ENCODE measurements at places on chromosomes 5 and 9.

DNA sequence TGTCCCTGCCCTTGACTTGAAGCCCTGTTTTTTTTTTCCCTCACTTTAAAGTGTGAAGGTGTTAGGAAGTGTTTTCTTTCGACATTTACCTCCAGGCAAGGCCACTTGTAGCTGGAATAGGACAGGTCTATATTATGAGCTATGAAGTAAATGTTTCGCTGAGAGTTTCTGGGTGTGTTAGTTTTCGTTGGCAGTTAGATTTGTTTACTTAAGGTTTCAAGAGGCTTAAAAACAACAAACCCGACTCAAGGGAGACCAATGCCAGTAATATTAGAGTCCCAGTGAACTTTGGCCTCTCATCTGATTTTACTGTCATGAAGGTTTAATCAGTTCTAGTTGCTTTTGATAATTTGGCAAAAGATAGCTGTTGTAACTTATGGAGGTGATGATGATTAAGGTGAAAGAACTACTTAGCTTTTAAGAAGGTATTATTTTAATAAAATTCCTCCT, 25.2 kb downstream of the OCLN start:
- DNase-seq = no peak

GRCh38 chr9:27304521-27304920, 7.6 kb upstream of the EQTN start:
- DNase-seq = no peak

GRCh38 chr5:31983851-31984250, 190.3 kb downstream of the GOLPH3 start:
- peak; percentile 11 for DNase-seq

DNA sequence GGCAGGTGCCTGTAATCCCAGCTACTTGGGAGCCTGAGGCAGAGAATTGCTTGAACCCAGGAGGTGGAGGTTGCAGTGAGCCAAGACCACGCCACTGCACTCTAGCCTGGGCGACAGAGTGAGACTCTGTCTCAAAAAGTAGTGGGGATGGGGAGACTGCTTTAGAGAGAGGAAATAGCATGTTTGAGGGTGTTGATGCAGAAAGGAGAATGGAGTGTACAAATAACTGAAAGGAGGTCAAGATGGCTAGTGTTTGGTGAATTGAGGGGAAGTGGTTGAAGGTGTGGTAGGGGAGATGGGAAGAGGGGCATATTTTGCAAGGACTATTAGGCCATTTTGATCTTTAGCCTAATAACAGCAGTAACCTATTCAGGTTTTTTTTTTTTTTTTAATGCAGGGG, 18.2 kb downstream of the TENT2 start:
- no peak for DNase-seq

DNA sequence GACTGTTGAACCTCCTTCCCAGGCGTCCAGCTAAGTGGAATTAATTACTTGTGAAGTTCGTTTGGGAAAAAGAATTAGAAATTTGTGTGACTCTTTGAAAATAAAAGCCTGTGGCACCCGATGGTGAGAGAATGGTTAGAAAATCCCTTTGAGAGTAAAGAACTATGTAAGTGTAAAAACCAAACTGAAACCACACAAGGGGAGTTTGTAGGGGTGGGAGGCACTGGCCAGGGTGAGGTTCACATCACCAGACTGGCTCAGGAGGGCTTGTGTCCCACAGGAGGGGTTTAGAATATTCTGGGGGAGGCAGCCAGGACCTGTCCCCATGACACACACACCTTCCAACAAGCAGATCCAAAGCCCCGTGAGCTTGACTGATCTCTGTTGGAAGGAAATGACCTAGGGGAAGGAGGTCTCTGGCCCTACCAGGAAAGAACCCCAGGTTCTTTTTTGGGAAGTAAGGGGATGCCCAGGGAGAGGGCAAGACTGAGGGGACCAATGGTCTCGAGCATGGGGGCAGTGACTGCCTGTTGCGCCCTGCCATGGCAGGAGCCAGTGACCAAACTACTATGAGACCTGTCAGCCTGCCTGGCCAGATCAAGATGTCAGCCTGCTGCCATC, 4.3 kb downstream of the SPATA24 start:
- no peak for DNase-seq

DNA sequence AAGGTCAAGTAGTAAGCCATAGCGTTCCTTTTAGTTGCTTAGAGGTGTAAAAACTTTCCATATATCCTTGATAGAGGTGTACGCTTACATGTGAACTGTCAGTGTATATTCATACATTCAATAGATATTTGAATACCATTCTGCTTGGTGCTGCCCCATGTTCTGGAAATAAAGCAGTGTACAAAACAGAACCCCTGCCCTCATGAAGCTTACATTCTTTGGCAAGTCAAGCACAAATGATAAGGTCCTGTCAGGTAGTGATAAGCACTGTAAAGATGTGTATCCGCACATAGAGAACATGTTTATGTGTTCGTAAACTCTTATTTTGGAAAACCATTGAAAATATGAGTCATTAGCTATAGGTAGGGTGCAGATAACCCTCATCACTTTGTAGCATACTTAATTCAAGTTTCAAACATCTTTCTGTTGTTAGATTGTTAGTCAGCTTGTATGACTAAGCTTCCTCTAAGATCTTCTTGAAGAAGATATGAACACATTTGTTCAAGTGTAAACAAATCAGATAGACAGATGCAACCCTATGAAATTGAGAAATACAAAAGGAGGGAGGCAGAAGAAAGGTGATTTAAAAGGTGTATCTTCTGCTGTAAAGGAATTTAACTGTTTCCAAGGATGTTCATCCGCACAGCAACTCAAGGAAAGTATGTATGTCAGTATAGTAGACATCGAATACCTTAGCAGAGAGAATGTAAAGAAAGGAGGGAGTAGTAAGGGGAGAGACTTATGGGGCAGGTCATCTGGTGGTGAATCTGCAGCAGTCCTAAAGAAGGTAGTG, 1.6 kb downstream of the GTF3C4 start:
- no peak for DNase-seq

GRCh38 chr5:54347221-54347865, 37.0 kb upstream of the ARL15 start:
- no peak for DNase-seq

DNA sequence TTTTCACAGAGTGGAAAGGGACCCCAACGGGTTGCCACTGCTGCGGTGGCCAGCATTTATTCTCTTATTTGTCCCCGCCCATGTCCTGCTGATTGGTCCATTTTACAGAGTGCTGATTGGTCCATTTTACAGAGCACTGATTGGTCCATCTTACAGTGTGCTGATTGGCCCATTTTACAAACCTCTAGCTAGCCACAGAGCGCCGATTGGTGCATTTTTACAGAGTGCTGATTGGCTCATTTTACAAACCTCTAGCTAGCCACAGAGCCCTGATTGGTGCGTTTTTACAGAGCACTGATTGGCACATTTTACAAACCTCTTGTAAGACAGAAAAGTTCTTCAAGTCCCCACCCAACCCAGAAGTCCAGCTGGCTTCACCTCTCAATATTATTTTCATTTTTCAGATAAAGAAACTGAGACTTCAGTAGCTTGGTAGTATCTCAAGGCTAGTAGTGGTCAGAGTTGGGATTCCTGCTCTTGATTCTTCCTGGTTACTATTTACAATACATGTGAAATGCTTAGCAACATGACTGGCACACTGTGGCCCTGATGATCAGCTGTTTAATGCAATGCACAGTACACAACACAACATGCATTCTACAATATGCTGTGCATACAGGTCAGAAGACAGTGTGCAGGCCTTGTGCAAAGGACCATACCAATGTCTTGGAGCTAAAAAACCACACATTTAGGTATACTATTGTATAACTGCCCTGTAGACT, 63.6 kb upstream of the BOD1 start:
- DNase-seq = no peak

DNA sequence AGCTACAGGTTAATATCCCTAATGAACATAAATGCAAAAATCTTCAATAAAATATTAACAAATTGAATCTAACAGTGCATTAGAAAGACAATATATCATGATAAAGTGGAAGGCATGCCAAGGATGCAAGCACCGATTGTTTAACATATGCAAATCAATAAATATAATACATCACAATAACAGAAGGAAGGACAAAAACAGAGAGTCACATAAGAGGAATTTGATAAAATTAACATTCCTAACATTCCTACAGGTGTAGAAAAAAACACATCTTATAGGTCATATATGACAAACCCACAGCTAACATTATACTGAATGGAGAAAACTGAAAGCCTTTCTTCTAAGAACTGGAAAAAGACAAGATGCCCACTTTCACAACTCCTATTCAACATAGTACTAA, 297.0 kb downstream of the CDH18 start:
- no peak for DNase-seq

- DNase-seq = no peak
These were observed 44.2 kb upstream of the BOD1 start for GRCh38 chr5:173660481-173661280.

GRCh38 chr9:70553707-70554673, 139.5 kb upstream of the KLF9 start:
- no peak for DNase-seq

DNA sequence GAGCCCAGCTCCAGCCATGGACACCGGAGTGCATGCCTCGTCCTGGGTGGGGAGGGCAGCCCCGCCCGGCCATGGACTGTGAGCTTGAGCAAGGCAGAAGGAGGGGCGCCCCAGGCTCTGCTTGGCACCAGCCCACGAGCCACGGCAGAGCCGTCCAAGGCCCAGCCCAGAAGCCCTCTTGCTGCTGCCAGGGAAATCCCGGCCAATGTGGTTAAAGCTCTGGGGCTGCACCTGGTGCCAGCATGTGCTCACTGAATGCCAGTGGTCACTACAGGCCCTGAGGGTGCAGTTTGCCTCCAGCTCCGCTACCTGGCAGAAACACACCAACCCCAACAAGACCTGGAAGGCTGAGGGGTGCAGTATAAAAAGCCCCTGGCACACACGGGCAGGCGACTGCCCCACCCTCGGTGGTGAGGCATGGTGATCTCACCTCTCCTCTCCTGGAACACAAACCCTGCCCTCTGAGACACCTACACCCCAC, 11.8 kb downstream of the BRD3 start:
- peak; percentile 69 for DNase-seq

DNA sequence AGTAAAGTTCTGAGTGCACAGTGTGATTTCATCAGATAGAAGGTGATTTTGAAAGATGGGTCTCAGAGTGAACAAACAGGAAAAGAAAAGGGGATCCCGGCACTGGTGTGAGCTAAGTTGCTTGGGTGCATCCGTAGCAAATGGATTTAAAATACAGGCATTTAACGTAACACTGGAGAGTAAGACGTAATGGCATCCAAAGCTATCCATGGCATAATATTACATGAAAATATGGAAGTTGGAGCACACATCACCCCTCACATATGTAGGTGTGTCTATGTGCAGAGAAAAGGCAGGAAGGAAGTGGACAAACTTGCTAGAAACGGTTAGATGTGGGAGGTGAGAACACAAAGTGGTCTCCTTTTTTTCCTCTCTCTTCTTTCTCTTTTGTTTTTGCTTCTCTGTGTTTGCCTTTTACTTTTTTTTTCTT, 38.2 kb upstream of the SEMA4D start:
- DNase-seq = no peak

DNA sequence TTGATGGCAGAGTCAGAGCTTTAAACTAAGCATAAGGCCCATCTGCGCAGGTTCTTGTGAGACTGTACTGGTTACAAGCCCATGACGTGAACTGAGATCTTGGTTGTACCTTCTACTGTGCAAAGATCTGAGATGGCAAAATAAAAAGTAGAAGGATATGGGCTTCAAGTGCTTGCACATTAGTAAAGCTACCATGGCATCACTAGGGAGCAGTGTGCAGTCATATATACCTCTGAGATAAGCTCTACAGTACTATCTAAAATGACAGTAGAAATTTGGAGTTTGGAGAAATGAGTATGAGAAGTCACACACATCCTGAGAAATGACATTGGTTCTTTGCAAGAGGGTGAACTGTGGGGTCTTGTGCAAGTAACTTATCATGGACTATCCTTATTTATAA, 408.2 kb upstream of the PRR16 start:
- peak; percentile 44 for DNase-seq

DNA sequence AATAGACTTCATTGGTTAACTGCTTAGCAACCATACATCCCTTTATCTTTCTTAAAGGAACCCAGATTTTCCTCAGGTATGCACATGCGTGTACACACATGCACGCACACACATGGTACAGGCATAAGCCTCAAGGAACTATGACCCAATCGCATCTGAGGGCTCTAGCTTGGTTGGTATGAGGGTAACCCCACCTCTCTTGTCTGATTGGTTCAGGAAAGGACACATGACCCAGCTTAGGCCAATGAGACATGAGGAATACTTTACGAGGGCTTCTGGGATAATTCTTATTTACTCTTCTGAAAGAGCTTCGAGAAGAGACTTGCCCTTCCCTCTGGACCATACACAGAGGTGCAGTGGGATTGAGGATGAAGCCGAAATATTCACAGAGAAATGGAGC, 141.9 kb downstream of the FRMD3 start:
- no peak for DNase-seq

- no peak for DNase-seq
These were observed 574.1 kb downstream of the EBF1 start for GRCh38 chr5:158525663-158526062.

DNA sequence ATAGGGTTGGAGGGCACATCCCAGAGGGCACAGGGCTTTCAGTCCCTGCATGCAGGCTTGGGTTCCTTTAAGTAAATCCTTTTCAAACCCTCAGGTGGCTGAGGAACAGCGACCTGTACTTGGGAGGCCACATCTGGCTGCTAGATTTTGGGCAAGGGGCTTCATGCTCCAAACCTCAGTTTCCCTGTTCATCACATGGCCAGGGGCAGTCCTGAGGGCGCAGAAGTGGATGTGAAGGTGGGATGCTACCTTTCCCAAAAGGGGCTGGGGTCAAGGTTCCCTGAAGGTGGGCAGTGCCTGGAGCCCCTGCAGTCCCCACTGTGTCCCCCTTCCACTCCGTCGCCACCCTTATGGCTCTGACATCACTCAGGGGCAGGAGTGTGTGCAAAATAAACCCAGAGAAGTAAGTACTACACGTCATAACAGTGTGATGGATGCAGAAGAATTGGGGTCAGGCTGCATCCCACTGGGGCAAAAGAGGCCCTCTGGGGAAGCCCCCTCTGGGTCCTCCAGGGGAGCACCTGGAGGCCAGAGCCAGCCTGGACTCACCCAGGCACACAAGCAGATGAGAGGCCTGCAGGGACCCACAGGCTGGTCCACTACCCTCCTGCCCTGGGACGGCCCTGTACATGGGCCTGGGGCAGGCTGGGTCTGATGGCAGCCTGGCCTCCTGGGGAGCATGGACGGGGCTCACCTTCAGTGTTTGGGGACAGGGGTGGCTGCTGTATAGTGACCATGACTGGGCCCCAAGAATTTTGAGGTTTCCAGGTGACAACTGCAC, 1.9 kb upstream of the CARD19 start:
- no peak for DNase-seq

DNA sequence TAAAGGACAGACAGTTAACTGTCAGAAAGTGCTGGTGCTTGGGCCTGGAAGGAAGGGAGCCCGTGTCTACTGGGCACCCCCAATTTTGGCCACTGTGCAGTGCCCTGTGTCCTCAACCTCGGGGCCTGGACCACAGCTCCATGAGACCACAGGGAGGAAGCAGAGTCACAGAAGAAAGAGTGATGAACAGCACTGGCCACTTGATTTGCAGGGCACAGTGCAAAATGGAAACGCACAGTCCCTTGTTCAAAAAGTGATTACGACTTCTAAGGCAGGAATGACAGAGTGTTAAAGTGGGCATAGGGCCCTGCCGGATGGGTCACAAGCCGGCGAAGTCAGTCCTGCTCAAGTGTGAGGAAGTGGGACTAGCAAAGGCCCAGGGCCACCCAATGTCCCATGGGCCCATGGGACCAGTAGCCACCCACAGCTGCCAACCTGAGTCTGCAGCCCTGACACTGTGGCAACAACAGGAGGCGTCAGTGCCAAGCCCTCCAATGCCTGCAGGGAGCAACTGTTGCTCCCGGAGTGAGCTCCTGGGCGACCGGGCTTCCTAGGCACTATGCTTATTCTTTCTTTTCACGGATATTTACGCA, 85.4 kb downstream of the ADAMTS2 start:
- DNase-seq = no peak

All from AG09309 (cell line).